Activated CD8-positive, alpha-beta T cell treated with anti-CD3 and anti-CD28 coated beads for 36 hours (primary cell): ENCODE measurements at places on chromosomes 5 and 9. TPM values are rescaled to one million over a fixed set of nuclear protein-coding genes. Genes with fewer than 3 reads are reported as not detected.

GRCh38 chr9:117523531-117524153, 108.8 kb upstream of the ASTN2 start:
- DNase-seq, result no peak

DNA sequence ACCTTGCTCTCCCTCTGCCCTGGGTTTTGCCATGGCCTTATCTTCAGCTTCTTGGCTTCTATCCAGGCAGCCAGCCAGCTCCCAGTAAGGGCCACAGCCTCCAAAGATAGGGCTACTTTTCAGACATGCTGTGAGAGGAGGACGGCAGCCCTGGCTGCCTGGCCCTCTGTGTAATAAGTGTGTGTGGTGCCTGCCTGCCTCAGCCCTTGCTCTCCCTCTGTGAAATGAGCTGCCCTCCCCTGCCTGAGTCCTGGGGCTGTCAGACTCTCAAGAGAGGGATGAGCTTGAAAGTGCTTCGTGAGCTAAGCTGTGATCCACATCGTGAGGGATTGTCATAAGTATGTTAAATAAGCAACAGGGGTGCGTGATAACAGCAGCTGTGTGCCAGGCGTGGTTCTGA, 8.1 kb downstream of the NDST1 start:
- DNase-seq, result no peak

GRCh38 chr9:113705928-113706519, 170.1 kb upstream of the ZNF618 start:
- DNase-seq, result no peak

Gene CNTFR
- total RNA-seq, result not detected

Gene TEK
- not detected for total RNA-seq
